NCI-H510A treated with DMSO at 0.1 percent for 48 hours (cell line): ENCODE measurements at places on chromosomes 13 and 19.
A peak's percentile ranks its signal among the peaks of the same experiment; 100 is the strongest.

DNA sequence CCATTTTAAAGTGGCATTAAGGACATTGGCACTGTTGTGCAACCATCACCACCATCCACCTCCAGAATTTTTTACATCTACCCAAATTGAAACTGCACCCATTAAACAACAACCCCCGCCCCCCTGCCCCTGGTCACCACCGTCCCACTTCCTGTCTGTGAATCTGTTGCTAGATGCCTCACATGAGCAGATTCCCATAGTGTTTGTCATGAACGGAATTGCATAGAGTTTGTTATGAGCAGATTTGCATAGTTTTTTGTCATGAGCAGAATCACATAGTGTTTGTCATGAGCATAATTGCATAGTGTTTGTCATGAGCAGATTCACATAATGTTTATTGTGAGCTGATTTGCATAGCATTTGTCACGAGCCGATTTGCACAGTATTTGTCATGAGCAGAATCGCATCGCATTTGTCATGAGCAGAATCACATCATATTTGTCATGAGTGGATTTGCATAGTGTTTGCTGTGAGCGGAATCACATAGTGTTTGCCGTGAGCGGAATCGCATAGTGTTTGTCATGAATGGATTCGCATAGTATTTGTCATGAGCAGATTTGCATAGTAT lies 54.0 kb upstream of the GTF3A start:
- DNase-seq, result no peak

- DNase-seq, result no peak
Observed at GRCh38 chr13:99280166-99280565, 22.0 kb upstream of the GPR18 start.

DNA sequence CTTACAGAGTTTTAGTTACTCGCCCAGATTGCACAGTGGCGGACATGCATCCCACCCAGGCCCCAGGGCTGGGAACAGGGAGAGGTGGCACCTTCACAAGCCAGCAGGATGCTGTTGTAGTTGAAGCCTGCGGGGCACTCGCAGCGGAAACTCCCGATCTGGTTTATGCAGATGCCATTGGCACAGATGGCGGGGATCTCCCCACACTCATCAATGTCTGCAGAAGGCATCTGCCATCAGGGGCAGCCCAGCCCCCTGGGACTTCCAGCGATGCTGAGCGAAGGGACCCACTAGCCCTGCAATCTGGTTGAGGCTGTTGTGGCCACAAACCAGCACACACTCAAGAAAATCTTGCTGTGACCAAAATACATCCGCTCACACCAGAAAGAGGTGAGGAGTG lies 44.6 kb downstream of the CCL25 start:
- DNase-seq, result no peak

DNA sequence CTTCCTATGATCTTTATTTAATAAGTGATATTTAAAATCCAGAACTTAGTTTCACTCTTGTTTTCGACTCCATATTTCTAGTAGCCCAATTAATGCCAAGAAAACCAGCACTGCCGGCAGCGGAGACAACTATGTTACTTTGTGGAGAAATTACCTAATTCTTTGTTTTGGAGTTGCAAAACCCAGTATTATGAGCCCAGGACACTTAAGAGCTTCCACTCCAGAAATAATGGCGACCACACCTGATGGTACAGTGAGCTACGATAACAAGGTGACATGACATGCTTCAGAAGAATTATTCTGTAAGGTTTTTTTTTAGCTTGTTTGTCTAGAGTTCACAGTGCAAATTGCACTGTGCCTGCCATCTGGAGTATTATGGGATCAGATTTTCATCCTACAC lies 136.4 kb downstream of the ZAR1L start:
- peak; percentile 33 for DNase-seq

DNA sequence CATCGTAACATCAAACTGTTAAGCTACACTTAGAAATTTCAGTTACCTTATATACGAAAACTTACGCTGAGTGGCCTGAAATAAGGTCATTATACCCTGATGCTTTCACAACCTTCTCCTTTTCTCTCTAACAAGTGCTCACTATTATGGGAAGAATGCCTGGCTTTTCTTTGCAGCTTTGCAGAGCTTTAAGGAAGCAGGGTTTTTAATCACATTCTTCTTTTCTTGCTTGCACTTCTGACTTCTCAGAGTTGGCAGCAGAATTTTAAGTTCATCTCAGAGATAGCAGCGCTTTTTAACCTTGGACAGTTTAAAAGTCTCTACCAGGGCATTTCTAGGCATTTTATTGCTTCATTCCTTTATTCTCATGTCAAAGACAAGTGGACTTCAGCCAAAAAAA lies 285.1 kb downstream of the SPRY2 start:
- DNase-seq, result no peak

DNA sequence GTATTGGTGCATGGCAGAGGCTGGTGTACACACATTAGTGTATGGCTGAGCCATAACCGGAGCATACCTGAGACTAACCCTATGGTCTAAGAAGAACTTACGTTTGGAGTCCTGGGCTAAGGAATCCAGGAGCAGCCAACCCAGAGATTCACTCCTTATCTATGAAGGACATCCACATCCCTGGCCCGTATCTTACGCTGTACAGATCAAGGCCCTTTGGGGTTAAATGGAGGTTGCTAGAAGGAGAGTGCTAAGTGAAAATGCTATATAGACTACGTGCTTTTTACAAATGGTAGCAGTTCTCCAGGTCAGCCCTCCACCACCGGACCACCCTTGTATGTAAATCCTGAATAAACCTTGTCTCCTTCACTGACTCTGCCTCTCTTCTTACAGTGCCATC lies 1.9 kb upstream of the SUGT1 start:
- DNase-seq, result no peak

DNA sequence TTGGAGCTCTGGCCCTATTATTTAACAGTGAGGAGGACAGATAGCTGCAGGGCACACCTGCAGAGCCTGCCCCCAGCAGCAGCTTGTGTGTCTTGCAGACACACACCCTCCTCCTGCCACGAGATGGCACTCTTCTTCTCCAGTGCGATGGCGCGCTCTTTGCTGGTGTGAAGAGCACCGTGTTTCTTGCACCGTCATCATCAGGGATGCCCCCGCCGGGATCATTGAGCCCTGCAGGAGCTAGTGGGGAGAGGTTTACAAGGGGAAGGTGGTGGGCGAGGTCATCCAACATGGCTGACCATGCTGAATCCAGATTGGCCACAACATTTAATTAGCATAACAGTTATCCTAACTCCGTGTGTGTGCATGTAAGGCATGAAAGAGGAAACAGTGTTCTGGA lies 105.6 kb downstream of the RAB20 start:
- DNase-seq, result peak; percentile 92

GRCh38 chr13:33076001-33076992 lies 60.1 kb downstream of the KL start:
- DNase-seq, result no peak

DNA sequence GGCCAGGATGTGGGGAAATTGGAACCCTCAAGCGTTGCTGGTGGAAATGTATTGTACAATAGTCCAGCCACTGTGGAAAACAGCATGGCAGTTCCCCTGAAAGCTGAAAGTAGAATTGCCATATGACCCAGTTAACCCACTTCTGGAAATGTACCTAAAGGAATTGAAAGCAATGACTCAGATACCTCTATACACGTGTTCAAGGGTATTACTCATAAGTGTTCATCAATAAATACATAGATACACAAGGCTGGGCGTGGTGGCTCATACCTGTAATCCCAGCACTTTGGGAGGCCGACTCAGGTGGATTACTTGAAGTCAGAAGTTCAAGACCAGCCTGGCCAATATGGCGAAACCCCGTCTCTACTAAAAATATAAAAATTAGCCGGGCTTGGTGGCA lies 71.9 kb upstream of the IRS2 start:
- no peak for DNase-seq

- DNase-seq, result no peak
Observed at GRCh38 chr13:33446821-33447725, 161.5 kb upstream of the STARD13 start.

DNA sequence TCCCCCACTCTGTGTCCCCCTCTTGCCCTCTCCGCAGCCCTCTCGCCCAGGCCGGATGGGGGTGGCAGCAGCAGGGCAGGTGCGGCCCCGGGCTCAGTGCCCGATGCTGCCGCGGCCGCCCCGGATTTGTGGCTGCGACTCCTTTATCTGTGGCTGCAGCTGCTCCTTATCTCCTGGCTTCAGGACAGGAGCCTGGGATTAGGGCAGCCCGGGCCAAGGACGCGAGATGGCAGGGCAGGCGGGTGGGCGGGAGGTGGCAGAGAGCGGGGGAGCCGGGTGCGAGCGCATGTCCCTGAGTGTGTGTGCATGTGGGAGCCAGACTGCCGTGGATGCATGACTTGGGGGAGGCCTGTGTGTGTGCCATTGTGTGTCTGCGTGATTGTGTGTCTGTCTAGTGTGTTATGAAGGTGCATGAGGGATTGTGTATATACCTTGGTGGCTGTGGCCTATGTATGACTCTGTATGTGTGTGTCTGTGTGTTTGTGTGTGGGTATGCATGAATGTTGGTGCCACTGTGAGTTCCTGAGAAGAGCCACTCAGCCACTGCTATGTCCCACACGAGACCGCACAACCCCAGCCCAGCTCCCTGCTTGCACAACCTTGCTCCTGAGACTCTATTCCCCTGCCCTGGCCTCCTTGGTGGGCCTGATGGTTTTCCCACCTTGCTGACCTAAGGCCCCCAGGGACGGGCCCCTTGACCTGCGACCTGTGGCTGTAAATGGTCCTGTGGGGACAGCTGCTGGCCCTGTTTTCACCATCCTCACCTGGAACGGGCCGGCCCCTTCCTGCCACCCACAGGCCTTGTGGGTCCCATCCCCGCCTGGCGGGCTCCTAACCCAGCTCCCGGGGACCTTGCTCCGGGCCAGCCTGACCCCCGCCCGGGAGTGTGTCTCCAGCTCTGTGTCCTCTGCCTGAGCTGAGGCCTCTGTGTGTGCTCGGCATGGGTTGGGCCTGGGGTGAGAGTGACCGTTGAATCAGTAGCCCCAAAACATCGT lies 5.3 kb upstream of the NRTN start:
- no peak for DNase-seq

DNA sequence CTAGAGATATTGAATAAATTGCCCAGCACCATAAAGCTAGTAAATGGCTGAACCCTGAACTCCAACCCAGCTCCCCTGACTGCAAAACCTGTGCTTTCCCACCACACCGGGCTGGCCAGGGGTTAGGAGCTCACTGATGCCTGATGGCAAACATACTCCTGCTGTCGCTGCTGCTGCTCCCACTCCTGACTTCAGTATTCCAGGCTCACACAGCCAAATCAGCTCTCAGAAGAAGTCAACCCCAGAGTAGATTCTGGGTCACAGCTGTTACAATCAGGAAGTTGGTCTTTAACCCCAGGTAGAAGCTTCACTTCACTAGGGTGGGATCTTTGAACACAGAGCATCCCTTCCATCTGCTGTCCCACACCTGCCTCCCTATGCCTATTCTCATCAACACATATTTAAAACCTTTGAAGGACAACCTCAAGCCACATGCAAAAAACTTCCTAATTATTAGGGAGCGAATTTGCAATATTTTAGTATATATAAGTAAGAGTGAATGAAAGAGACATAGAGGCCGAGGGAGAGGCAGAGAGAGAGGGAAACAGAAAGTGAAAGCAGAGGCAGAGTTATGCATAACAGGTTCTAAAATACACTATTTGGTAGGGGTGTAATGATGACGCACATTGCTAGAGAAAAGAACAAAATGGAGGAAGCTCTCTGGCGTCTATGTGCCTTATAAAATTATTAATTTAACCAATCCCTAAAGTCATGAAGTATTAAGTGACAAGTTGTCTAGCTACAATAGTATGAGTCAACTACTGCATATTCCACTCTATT lies 99.4 kb upstream of the SERP2 start:
- no peak for DNase-seq

DNA sequence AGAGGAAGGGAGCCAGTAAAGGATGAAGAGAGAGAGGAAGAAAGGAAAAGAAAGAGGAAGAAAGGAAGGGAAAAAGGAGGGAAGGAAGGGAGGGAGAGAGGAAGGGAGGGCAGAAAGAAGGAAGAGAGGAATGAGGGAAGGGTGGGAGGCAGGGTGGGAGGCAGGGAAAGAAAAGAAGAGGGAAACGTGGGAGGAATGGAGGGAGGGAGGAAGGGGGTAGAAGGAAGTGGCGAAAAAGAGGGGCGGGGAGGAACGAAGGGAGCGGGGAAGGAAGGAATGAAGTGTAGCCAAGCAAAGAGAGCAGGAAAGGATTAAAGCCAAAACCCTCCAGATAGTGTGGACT lies 53.1 kb downstream of the SOX1 start:
- DNase-seq, result no peak

GRCh38 chr13:72462166-72462565 lies 265.3 kb downstream of the MZT1 start:
- no peak for DNase-seq

- no peak for DNase-seq
Observed at GRCh38 chr13:102879793-102880499, 34.1 kb downstream of the ERCC5 start.

GRCh38 chr13:43935878-43936277 lies 56.2 kb downstream of the LACC1 start:
- no peak for DNase-seq

DNA sequence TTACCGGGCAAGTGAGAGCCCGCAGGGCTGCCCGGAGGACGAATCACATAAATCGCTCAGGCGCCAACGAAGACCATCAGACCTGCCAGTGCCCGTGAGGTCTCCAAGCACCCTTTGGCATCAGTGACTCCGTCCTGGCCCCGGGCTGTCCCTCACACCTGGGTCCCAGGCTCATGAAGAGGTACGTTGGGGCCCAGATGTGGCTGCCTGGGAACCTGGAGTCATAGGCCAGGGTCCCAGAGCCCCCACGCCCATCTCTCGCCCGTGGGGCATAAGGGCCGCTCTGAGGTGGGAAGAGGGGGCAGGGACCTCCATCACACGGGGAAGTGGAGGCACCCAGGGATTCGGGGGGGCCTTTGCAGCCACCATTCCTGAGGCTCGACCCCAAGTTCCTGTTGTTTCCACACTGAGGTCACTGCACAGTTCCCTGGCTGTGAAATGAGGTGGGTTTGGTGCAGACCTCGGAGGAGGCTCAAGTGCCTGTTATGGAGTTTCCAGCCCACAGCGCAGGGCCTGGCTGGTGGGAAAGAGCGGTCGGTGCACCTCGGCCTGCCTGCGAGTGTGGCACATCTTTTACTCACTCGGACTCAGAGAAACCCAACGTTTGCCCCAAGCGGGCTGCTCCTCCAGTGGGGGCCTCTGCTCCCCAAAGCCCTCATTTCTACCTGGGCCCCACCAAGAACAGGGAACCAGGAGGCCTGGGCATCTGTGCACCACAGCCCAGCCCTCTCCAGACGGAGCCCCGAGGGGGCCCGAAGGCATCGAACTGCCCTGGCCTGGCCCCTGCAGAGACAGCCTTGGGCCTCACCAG lies 35.9 kb upstream of the C13orf46 start:
- DNase-seq, result no peak

DNA sequence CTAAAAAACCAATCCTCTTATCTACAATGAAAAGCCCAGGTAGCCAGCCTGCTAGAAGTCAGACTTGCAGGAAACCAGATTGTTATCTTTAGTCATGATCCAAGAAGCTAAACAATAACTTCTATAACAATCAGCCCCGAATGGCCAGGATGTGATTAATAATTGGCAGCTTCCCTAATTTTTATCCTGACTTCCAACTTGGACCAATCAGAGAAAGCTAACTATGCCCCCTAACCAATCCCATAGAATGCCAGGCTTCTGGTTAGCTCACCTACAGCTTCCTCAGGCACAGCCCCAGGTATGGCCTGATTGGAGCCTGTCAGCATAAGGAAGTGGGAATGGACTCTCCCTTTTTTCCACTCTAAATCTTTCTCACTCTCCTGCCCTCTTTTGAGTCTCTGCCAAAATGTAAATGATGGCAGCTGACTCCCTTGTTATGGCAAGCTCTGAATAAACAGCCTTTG lies 394.9 kb downstream of the DLEU7 start:
- DNase-seq, result peak; percentile 37

GRCh38 chr13:99311137-99311536 lies 3.9 kb upstream of the GPR183 start:
- DNase-seq, result no peak
